COLO829 (cell line): ENCODE measurements at places on chromosomes 12 and 14.
A peak's percentile ranks its signal among the peaks of the same experiment; 100 is the strongest.

DNA sequence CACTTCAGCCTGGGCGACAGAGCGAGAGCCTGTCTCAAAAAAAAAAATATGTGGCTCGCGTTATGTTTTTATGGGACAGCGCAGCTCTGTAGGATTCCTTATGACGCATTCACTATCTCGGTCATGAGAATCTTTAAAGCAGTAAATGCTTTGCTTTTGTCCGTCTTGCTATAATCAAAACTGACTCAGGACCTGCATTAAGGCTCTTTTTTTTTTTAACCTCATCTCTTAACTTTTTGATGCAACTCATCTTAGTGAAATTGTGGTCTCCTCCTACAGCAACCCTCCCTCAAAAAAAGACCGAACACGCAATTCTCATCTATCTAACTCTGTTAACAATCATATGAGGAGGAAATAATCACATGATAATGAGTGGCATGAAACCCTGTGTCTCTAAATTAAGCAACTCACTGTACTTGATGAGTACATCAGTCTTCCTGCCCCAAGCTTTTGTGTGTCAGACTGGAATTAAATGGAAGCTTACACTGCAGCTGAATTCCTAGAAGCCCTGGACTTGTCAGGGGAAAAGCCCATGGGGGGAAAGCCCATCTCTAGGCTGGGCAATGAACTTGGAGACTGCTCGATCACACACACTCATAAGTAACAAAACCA lies 4.3 kb downstream of the P2RX4 start:
- DNase-seq, result peak; percentile 56

DNA sequence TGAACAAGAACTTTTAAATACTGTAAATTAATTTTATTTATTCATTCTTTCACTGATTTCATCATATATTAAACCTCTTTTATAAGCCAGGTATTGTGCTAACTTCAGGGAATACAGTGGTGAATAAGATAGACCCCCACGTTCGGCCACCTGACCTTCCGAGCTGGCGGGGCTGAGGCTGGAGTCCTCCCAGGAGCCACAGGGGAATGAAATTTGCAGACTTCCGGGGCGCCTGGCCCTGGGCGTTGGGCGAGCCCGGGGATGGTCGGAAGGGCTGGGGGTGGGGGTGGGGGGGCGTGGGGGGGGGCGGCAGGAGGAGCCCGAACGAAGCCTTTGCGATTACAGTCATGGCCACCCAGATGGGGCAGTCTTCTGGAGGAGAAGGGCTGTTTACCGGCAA lies 383.4 kb downstream of the PAWR start:
- DNase-seq, result no peak

DNA sequence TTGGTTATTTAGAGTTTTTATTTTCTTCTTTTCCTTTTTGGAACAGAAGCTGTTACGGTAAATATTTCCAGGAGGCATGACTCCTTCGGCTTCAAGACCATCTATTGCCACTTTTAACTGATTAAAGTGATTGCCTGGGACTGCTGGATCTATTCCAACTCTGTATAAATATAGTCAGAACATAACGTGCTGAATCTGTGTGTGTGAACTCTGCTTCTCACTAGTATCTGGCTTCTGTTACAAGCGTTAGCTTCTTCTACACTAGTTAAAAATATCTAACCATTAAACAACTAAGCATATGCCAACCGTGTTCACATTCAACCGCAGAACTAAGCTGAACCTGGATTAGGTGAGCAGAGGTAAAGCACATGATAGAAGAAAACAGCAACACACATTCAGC lies 49.0 kb downstream of the TMTC1 start:
- DNase-seq, result no peak

GRCh38 chr12:67689385-67689784 lies 40.8 kb downstream of the DYRK2 start:
- DNase-seq, result no peak

- no peak for DNase-seq
Observed at GRCh38 chr14:41860586-41860985, 253.9 kb downstream of the LRFN5 start.

DNA sequence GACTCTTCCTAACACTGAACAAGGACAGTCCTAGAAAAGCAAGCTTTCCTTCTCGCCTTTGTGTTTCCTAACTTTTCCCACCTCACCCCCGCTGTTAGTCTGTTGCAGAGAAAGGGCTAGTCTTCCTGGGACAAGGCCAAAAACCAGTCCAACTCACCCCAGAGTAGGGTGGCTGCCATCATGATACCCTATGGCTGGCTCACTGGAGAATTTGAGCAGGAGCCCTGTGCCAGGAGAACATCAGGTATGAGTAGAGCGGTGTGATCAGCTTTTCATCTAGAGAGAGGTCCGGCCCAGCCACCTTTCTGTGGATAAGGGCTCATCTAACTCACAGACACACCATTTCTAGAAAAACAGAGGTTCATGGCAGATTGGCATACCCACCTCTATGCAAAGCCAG lies 16.7 kb upstream of the ZFP36L1 start:
- DNase-seq, result no peak

DNA sequence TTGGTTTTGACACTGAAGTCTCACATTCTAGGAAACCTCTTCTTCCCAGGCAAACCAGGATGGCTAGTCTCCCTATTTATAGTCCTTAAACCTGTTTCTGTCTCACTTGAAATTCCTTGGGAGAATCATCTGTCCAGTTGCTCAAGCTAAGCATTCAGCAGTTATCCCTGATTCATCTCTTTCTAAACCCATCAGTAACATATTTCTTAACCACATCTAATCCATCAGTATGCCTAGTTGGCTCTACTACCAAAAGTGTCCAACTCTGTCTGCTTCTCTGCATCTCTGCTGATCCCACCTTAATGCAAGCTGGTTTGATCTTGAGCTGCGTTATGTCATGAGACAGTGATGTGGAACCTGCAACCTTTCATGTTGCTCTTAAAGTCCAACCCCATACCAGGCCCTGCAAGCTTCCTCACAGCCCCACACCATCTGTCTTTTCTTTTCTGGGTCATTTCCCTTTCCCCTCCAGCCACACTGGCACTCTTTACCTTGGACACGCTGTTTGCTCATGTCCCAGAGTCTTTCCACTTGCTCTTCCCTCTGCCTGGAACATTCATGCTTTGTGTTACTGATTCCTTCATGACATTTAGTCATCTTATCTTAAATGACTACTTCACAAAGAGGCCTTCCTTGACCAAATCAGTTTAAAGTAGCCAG lies 380.8 kb upstream of the RGS6 start:
- DNase-seq, result no peak

GRCh38 chr14:49056021-49056420 lies 530.2 kb downstream of the RPS29 start:
- no peak for DNase-seq

GRCh38 chr12:54509617-54510016 lies 12.1 kb downstream of the NCKAP1L start:
- no peak for DNase-seq

GRCh38 chr14:68886109-68886434 lies 93.0 kb downstream of the ACTN1 start:
- DNase-seq, result no peak

DNA sequence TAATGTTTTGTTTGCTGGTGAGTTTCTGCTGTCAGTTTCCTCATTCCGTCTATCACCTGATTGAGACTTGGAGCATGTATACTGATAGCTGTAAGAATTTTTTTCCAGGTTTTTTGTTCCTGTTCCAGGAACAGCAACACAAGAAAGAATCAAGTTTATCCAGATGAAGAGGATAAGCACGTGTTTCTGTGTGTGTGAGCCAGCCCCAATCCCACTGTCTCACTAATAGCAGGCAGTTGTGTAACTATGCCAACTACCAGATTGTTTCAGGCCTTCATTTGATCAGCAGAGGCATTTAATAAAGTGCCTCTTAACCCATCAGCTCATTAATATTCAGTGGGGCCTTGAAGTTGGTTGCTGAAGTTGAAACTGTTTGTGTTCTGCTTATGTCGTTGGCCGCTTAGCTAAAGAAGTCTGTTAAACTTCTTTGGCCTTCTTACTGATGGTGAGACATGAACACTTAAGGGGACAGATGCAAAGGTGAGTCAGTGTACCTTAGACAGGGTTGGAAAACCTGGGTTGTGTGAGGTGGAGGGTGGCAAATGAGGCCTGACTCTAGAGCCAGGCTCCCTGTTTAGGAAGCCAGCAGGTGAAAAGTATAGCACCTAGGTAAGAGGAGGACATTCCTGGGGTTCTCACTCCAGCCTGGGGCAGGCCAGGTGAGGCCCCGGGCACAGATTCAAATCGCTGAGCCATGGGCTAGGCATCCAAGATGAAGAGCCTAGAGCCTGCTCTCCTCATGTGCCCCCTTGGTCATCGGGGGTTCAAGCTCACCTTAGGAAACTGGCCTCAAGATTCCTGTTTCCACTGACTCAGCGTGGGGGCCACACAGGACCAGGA lies 3.7 kb downstream of the ANKRD13A start:
- DNase-seq, result no peak

GRCh38 chr14:99273766-99274345 lies 1.9 kb upstream of the BCL11B start:
- DNase-seq, result no peak

DNA sequence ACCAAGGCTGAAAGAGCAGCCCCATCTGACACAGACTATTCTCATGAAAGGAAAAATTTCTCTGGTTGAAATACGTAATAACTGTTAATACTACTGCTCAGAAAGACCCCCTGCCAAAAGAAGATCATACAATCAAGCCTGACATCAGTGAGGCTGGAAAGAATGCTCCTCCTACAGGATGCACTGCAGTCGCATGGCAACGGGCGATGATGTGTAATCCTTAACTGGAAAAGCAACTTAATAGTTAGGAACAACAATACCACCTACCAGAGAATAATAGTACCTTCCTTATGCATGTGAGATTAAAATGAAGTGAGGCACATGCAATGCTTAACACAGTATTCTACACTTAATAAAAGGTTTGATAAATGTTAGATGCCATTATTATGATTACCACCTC lies 1.2 kb upstream of the GOLGA5 start:
- no peak for DNase-seq

GRCh38 chr14:55980970-55981369 lies 137.2 kb upstream of the PELI2 start:
- no peak for DNase-seq

DNA sequence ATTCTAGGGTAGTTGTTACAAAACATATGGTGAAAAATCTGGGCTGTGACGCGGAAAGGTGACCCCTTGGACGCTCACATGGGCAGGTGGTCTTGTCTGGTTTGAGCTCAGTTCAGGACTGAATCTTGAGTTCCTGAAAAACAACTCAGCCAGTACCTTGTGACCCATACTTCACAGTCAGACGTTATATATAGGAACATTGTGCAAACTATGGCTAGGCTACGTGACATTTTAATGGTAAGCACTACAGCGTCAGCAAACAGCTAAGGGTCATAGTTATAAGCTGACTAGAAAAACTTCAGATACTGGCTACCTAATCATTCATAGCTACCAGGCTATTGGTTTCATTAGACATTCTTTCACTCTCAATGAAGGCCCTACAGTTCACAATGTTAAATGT lies 14.8 kb upstream of the EDDM3A start:
- DNase-seq, result no peak

DNA sequence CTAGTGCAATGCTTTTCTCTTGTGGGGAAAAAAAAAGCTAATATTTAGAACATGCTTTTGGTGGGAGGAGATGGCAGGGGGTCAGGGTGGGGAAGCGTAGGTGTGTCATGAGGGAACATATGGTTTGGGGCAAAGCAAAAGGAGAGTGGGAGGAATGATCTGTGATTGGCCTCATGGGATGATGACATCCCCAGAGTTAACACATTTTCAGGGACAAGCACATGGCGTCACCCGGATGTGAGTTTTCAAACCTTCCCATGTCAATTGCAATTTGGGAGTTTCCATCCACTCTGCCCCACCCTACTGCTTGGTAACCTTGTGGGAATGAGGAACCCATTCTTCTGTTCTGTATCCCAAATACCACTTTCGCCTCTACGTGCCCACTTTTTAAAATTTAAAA lies 164.2 kb downstream of the SSPN start:
- no peak for DNase-seq

- DNase-seq, result no peak
Observed at GRCh38 chr14:58299401-58300330, 1.3 kb downstream of the ARID4A start.

GRCh38 chr12:88579161-88579517 lies 1.1 kb downstream of the KITLG start:
- DNase-seq, result peak; percentile 49

DNA sequence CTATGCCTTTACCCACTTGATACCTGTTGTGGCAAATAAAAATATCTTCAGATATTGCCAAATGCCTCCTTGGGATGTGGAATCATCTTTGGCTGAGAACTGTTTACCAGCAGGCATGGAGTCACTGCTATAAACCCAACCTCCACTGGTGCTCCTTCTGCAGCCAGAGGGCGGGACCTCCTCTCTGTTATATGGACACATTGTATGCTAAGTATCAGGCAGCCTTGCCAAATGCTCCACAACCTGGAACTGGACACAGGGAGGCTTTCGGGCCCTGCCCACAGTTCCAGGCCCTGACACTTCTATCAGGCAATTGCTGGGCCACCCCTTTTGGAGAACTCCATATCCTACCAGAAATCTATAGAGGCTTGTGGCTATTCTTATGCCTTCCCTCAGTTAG lies 201.0 kb downstream of the TMX1 start:
- DNase-seq, result no peak

- no peak for DNase-seq
Observed at GRCh38 chr12:11598900-11599299, 50.6 kb upstream of the ETV6 start.

GRCh38 chr12:46108721-46109120 lies 118.3 kb upstream of the SCAF11 start:
- DNase-seq, result no peak

DNA sequence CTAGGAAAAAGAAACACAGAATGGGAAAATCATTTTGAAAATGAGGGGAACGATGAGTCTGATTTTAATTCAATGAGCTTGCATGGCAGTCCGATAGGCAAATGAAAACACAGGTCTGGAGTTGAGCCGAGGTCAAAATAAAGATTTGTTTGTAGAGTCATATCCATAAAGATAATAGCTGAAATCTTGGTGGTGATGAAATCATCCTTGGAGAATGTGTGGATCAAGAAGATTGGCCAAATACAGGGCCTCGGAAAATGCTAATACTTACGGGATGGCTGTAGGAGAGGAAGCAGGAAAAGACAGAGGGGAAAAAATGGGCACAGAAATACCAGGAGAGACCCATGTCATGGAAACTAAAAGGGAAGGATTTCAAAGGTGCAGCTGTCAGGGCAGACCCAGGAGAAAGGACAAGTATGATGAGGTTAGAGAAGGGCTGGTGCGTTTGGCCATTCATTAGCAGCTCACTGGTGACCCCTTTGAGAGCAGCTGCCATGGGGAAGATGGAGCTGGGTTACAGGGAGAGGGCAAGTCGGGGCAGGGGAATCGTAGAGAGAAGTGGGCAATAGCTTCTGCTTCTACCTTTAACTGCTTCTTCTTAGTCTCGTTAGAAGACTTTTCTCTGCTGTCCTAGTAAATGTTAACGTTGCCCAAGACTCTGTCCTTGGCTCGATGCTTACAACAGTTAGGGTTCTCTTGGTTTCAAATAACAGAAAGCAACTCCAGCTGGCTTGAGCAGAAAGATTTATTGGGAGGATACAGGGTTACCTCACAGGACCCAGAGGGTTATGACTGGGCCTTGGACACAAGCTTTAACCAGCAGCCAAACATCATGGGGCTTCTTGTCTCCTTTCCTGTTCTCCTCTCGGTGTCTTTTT lies 161.8 kb downstream of the EFCAB11 start:
- no peak for DNase-seq
